ENCODE measurements at places on chromosomes 2 and 18.

DNA sequence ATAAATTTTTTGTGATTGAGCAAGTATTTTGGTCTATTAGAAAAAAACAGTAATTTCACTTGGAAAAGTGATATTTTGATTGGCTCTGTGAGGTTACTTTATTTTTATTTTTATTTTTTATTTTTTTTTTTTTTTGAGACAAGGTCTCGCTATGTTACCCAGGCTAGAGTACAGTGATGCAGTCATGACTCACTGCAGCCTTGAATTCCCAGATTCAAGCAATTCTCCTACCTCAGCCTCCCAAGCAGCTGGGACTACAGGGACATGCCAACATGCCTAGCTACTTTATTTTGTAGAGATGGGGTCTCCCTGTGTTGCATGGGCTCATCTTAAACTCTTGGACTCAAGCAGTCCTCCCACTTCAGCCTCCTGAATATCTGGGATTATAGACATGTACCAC is 60.9 kb upstream of the MGAT5 start:
- DNase-seq = no peak

DNA sequence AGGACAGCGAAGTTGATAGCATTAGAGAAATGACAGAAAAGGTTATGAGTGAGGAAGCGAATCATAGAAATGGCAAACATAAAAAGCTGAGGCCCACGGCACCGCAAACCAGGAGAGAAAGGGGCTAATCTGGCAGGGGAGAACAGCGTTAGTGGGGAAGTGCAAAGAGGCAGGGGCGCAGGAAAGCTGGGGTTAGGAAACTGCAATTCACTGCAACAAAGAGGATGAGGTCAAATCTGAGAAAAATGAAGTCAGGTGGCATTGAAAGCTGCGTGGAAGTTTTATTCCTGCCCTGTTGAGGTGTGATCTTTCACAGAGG is 653 bp upstream of the ABI2 start:
- DNase-seq = no peak

DNA sequence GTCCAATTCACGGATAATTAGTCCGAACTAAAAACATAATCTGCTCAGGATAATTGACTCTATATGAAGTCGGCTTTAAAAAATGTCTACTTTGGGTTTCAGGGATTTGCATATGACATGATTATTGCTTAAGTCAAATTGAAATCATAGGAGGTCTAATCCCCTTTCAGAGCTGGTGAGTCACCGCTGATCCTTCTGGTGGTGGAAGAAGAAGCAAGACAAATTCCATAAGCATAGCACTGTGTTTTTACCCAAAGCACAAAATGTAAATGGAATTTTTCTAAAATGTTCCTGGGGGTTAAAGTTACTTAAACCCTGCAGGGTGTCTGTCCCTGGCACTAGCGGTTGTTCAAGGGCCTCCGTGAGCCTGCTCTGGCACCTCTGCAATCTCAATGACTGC is 460.2 kb downstream of the LRATD1 start:
- no peak for DNase-seq

DNA sequence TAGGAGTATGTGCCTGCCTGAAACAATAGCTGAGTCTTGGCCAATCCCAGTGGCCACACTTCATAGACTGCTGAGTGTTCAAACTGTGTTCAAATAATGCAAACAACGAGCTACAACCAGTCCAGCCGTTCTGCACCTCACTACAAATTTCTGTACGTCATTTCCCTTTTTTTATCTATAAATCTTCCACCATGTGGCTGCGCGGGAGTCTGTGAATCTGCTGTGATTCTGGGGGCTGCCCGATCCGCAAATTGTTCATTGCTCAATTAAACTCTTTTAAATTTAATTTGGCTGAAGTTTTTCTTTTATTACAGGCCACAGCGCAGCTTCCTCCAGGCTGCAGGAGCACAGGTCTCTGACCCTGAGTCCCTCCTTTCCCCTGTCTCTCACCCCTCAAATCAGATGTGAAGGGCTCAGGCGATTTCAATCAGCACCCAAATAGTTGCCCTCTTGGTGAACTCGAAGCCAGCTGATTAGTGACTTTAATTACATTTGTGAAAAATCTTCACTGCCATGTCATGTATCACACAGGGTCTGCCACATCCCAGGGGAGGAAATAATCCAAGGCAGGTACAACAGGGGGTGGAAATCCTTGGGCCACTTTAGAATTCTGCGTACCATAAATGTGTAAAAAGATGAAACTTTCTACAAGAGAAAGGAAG is 145.6 kb downstream of the NDUFA10 start:
- no peak for DNase-seq

DNA sequence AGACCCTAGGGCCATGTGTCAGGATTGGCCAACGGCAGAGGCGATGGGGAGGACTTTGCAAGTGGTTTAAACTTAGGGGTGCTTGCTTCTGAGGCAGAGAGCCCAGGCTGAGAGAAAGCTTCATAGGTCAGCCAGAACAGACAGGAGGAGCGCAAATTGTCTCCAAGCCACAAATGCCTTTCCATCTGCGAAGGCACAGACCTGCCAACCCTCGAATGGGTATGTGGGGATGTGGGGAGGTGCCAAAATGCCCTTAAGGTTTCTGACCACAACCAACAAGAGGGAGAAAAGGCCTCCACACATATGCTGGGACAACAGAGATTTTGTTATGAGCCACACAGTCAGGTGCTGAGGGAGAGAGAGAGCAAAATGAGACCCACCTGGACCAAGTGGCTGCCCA is 283.6 kb downstream of the CYP26B1 start:
- no peak for DNase-seq

All from activated T-cell treated with anti-CD3 and anti-CD28 coated beads, Interleukin-2, amount 50 U/mL, for 4 hours (primary cell).